ENCODE measurements at places on chromosomes 7 and 10.

GRCh38 chr10:73413528-73414229, at the start of gene ANXA7:
TSS of gene ANXA7 (minus strand) at chr10:73414058. CDS start at chr10:73400856, 13,202 bp downstream.
- peak; percentile 95 for DNase-seq

DNA sequence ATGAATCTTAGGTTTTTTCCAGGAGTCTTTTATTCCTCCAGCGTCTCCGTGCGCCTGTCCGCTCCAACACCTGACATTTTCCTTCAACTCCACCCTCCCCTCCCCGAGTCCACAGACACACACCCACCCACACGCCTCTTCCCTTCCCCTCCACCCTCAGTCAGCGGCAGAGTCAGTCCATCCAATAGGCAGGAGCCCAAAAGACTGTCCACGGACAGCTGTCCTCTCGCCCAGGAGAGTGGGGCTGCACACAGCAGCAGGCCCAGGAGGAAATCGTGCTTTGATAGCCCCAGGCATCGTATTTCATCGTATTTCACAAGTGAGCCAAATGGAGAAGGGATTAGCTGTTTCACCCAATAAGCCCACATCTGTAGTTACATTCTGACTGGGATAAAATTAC, 285.1 kb downstream of the ZEB1 start:
- DNase-seq, result peak; percentile 81

GRCh38 chr7:5424749-5425506, 1.3 kb upstream of the TNRC18 start:
- DNase-seq, result peak; percentile 90

DNA sequence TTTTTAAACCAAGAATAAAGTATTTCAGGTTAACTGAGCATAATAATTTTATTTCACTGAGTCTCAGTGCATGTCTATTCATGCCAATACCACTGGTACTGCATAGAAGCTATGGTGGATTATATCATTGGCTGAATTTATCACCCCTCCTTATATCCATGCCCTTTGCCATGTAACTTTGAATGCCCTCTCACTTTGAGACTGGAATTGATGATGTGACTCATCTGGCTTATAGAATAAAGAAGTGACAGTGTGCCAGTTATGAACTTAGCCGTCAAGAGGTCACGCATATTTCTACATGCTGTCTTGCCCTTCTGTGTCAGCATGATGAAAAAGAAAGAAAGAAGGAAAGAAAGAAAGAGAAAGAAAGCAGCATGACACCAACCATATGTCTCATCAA, 20.7 kb upstream of the ABLIM1 start:
- DNase-seq, result no peak

- no peak for DNase-seq
These were observed 90.5 kb downstream of the EZH2 start for GRCh38 chr7:148793590-148793989.

DNA sequence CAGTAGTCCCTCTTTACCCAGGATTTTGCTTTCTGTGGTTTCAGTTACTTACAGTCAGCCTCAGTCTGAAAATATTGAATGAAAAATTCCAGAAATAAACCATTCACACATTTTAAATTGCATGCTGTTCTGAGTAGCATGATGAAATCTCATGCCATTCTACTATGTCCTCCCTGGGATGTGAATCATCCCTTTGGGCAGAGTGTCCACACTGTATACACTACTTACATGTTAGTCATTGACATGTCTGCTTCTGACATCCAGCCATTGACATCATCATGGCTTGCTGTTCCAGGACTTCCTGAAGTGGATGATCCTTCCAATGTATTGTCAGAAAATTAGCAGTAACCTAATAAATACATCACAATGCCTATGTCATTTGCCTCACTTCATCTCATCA, 34.6 kb upstream of the MALRD1 start:
- DNase-seq, result no peak

GRCh38 chr7:137418841-137419240, 75.3 kb upstream of the PTN start:
- no peak for DNase-seq

GRCh38 chr7:148688526-148688925, 10.2 kb upstream of the CUL1 start:
- no peak for DNase-seq

DNA sequence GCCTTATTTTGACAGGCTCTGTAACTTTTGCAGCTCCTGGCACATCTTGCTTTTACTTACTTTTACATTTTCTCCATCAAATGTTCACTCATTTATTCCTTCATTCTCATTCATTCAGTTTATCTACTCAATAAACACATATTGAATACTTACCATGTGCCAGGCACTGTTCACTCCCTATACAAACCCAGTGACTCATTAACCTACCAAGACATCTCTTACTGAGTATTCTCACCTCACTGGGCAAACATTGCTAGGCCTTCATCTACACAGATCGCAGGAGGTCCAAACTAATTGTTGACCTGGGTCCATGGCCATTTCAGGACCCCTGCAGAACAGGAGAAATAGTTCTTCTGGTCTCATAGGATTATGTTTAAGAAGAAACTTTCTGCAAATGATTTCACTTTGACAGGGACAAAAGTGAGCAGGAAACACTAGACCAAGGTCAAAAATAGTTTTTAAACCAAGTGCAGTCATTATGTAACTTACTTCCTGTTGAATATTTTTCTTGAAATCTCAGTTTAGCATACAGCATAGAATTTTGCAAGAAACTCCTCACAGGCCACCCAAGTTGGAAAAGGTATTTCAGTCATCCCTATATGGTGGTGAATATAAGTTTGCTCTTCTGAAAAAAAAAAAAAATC, 17.6 kb downstream of the SLC26A4 start:
- DNase-seq, result no peak

DNA sequence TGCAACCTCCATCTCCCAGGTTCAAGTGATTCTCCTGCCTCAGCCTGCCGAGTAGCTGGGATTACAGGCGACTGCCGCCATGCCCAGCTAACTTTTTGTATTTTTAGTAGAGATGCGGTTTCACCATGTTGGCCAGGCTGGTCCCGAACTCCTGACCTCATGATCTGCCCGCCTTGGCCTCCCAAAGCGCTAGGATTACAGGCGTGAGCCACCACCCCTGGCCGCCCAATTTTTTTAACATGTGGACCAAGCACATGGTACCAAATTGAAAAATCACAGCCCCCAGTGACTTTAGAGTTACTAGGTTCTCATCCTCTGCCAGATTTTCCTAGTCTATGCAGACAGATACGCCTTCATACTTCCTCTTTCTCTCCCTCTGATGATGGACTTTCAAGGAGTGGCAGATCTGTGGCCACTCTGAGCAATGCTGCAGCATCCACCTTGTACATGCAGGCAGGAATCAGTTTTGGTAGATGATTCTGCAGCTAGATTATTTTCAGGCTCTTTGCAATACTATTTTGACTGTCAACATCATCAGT, 34.0 kb upstream of the EZH2 start:
- DNase-seq, result no peak

DNA sequence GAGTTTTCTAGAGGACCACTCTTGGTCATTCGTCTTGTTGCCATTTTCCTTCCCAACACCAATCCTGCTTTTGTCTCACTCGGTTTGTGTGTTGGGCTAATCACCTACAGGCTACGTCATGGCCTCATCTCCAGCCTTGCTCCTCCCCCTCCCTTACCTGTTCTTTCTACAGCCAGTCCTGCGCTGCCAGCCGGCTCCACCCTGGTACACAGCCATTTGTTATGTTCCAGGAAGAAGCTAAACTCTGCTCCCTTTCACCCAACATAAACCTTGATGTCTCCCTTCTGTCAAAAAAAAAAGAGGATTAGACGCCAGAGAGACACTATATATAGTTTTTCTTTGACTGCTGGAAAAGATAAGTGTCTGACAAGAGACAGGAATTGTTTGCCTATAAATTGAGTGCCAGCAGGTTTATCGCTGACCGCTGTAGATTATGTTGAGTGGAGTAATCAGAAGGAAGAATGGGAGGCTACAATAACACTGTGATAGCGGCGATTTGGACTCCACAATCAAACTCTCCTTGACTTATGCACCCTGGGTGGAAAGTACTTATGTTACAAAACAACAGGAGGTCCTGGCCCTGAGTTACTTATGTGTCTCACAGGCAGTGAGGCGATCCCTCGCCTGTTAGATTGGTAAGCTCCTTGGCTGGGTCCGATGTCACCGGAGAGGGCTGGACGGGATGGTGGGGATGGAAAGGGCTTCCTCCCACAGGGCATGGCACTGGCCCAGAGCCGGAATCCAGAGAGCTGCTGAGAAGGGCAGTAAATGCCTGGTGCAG, 171.3 kb upstream of the BMPER start:
- DNase-seq, result no peak

- no peak for DNase-seq
These were observed 11.5 kb upstream of the MACC1 start for GRCh38 chr7:20228654-20229053.

- no peak for DNase-seq
These were observed 293.4 kb upstream of the MKLN1 start for GRCh38 chr7:131034166-131034881.

DNA sequence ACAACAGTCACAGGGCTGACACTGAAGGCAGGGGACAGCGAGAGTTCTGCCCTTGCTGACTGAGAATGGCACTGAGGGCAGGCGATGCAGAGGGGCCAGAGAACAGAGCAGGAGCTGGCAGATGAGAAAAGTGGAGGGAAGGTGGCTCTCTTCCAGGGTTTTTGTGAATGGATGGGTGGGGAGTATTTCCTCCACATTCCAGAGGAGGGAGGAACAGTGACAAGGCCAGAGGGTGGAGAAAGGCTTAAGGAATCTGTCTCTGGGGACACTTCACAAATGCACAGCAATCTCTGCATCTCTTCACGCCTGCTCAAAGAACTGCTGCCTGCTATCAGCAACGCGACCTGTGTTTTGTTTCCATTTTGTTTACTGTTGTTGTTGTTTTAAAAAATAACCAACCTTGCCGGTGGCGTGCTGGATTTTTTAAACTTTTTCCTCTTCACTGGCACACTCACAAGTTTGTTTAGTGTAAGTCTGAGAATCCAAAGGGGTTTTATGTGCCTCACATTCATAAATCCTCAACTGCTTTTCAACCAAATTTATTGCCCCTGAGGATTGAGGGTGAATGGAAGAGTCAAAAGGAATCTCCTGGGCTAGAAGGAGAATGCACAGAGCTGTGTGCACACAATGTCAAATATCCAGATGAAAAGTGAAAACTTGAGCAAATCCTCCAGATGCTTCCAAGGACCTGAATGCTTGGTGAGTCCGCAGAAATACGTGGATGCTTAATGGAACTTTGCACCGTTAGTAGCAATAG, 129.3 kb downstream of the GLI3 start:
- DNase-seq, result peak; percentile 76

DNA sequence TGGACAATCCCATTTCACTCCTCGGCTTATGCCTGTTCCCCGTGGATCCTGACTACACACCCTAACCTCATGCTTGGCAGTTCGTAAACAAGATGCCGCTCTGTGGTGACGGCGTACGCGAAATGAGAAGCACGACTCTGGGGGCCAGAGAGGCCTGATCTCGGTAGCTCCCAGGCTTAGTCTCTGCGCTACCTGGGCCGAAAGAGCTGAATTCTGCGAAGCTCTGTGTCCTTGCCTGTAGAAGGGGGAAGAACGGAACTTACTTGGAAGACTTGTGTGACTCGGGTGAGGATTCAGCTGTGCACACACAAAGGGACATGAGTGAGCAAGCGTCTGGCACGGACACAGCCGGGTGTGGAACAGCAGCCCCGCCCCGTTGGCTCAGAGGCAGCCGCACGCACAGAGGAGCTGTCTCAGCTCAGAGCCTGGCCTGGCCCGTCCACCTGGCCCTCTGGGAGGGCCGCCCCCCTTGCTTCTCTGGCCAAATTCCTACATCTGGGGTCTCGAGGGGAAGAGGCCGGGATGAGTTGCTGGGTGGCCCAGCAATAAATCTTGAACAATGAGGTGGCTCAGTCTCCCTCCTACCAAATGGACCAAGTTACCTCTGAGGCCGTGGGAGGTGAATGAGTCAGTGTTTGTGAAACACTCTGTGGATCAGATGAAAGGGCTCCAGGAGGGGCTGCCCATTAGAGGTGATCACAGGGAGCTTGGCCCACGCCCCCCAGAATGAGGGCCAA, 83.8 kb downstream of the PDGFA start:
- peak; percentile 72 for DNase-seq

- DNase-seq, result no peak
These were observed 10.7 kb downstream of the ATOH7 start for GRCh38 chr10:68221196-68221595.

DNA sequence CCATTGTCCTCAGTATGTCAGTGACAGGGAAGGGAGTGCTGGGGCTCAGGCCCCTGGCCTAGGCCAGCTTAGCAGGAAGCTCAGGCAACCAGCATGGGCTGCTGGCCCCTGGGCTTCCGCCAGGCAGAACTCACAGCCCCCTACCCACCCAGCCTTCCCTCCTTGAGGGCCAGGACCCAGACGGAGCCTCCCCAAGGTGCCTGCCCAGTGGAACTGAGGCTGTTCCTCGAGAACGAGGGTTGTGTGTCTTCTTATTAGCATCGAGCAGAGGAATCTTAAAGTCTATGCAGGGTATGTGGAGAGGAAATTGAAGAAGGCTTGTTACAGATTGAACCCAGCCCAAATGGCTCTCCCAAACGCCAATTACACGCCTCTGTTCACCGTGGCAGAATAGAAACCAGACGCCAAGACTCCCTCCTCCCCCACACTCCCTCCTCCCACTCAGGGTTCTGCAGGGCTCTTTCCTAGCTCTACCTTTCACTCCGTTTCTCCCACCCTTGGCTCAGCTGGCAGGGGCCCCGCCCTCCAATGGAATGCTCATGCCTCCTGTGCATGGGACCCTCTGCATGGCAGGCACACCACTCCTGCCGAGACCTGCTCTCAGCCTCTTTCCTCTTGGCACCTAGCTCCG, 134.4 kb downstream of the ZMIZ1 start:
- no peak for DNase-seq

- DNase-seq, result no peak
These were observed 324.5 kb upstream of the KLF6 start for GRCh38 chr10:4109469-4109868.

DNA sequence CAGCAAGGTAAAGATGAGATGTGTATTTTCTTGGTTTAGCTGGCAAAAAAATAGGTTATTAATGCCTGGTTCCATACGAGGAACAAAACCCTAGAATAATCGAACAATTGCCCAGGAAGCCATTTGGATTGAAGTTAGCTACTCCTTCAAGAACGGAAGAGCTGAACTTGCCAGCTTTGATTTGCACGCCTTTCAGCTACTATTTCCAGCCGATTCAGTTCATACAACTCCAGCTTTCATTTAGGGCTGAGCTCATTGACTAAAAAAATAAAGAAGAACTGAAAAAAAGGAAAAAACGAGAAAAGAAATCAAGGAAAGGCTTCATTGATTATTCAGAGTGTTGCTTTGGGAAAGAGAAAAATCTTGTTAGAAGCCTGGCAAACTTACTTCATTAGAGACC, 60.4 kb downstream of the PTN start:
- no peak for DNase-seq

- DNase-seq, result no peak
These were observed 187.1 kb downstream of the DNAJB6 start for GRCh38 chr7:157523766-157524421.

DNA sequence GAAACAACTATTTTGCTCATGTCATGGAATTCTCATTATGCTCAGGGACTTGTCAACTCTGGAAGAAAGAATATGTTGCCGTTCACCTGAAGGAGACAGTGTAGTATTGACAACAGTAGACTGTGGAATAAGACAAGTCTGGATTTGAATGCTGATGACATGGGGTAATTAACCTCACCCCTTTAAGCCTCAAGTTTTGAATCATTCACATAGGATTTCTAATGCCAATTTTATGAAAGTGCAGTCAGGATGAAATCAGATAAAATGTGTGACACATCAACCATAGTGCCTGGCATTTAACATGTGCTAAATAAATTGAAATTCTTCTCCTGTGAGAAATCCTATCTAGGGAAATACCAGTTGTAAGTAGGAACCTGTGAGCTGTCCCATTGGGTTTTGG, 305.8 kb downstream of the KIF20B start:
- no peak for DNase-seq
